NCI-H146 (cell line): ENCODE measurements at places on chromosomes 2 and 18.

GRCh38 chr2:168848225-168848624, 42.0 kb downstream of the SPC25 start:
- DNase-seq, result peak; percentile 1

DNA sequence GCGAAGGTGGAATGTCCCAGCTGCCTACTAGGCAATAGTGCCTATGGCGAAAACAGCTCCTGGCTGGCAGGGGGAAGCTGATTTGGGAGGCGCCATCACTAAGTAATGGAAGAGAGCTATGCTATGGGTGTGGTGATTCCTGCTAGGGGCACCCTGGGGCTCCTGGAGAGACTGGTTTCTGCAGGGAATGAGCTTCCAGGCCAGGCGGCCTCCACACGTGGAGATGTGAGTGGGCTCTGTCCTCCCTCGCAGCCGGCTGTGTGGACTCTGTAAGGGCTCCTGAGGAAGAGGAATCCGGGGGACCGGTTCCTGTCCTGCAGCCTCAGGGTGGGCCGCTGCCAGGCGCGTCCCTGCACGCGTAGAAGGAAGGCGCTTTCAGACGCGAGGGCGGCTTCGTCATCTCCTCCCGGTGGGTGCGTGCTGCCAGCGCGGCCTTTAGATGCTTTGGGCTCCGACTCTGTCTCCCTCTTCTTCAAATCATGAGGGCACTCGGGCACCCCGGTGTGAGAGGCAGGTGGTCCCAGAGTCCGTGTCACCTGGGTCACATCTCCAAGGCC, 55.5 kb upstream of the ANKRD62 start:
- peak; percentile 63 for DNase-seq

GRCh38 chr2:63696496-63696895, 107.7 kb downstream of the MDH1 start:
- DNase-seq, result no peak

GRCh38 chr2:174438146-174438886, 42.8 kb downstream of the SCRN3 start:
- no peak for DNase-seq

GRCh38 chr2:218257390-218257981, 3.3 kb upstream of the GPBAR1 start:
- no peak for DNase-seq
